Pericardium fibroblast (primary cell): ENCODE measurements at places on chromosomes 4 and X. TPM values are rescaled to one million over a fixed set of nuclear protein-coding genes. Genes with fewer than 3 reads are reported as not detected.

The TLR2 gene
- 0.09 and 0.35 TPM in 2 replicates for total RNA-seq

The CSAG1 gene
- total RNA-seq = not detected in 2 replicates

The RS1 gene
- not detected in 2 replicates for total RNA-seq

The GYPB gene
- not detected in 2 replicates for total RNA-seq

The SLC25A43 gene
- 13.4 and 20.9 TPM in 2 replicates for total RNA-seq

The ODAPH gene
- total RNA-seq = not detected in 2 replicates

The CT45A5 gene
- not detected in 2 replicates for total RNA-seq

The PCDH19 gene
- under 0.01 and 0.09 TPM in 2 replicates for total RNA-seq

The FGA gene
- not detected in 2 replicates for total RNA-seq

The CT45A1 gene
- total RNA-seq = not detected in 2 replicates

The ADH1B gene
- 64.5 and 317 TPM in 2 replicates for total RNA-seq

The POLR2B gene
- 60.1 and 84.1 TPM in 2 replicates for total RNA-seq

The GABRQ gene
- not detected in 2 replicates for total RNA-seq

The ARMCX4 gene
- 0.70 and 1.4 TPM in 2 replicates for total RNA-seq

The CNKSR2 gene
- 0.12 TPM in 1 of 2 replicates, not detected in the other for total RNA-seq

The P2RY4 gene
- not detected in 2 replicates for total RNA-seq

The CCDC160 gene
- total RNA-seq = 0.17 TPM in 1 of 2 replicates, not detected in the other

The RAB33A gene
- 3.6 and 10.6 TPM in 2 replicates for total RNA-seq

The GYG2 gene
- total RNA-seq = 7.5 and 7.7 TPM in 2 replicates

The UCP1 gene
- total RNA-seq = not detected in 2 replicates

The TECRL gene
- not detected in 2 replicates for total RNA-seq

The DIPK2B gene
- 0.09 TPM in 1 of 2 replicates, not detected in the other for total RNA-seq

The CT47B1 gene
- total RNA-seq = not detected in 2 replicates

The GNRHR gene
- not detected in 2 replicates for total RNA-seq

The PCDH7 gene
- 32.2 and 64.8 TPM in 2 replicates for total RNA-seq
